ENCODE measurements at places on chromosomes 12 and 14.

DNA sequence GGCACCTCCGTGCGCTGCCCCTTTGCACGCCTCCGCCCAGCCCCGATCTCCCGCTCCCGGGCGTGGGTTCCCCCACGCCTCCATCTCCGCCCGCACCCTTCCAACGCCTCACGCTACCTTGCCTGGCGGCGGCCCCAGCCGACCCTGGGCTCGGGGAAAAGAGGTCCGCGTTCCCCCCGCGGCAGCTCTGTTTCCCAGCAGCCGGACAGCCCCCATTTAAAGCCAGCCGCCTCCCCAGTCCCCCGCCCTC, at the start of gene PRIMA1:
PRIMA1 (minus strand) TSS at position 193 of the 250 bp plus-strand sequence. CDS start 767 bp downstream, outside the sequence.
- no peak for DNase-seq

DNA sequence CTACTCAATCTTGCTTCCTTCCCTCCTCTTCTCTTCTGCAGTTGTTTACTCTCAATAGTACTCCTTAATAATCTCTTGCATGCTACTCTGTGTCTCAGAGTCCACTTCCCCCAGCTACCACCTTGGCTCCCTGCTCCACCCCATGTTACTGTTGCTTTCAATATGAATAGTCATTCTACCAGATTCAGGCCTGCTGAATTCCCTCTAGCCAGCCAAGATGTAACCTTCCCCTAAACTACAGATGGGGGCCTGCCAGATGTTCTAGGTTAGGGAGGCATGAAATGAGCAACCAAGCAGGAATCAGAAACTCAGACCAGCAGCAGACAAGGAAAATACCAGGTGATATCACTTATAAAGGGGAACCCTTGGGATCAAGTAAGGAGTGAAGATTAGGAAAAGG, 392.1 kb upstream of the DDHD1 start:
- DNase-seq, result no peak

DNA sequence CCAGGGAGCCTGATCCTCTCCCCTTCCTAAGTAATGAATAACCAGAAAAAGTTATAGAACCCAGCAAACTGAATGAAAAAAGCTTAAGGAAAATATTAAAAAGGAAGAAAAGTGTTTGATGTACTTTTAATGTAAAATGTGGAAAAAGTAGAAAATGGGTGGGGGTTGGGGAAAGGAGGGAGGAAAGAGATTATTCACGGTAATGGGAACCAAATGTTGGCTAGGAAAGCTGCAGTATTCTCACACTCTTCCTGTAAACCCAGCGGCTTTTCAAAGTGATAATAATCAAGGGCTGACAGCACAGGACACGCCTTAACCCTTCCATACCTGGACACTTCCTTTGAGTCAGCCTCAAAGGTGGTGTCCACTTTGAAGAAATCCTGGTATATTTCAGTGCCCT, 139.2 kb downstream of the TGFB3 start:
- no peak for DNase-seq

DNA sequence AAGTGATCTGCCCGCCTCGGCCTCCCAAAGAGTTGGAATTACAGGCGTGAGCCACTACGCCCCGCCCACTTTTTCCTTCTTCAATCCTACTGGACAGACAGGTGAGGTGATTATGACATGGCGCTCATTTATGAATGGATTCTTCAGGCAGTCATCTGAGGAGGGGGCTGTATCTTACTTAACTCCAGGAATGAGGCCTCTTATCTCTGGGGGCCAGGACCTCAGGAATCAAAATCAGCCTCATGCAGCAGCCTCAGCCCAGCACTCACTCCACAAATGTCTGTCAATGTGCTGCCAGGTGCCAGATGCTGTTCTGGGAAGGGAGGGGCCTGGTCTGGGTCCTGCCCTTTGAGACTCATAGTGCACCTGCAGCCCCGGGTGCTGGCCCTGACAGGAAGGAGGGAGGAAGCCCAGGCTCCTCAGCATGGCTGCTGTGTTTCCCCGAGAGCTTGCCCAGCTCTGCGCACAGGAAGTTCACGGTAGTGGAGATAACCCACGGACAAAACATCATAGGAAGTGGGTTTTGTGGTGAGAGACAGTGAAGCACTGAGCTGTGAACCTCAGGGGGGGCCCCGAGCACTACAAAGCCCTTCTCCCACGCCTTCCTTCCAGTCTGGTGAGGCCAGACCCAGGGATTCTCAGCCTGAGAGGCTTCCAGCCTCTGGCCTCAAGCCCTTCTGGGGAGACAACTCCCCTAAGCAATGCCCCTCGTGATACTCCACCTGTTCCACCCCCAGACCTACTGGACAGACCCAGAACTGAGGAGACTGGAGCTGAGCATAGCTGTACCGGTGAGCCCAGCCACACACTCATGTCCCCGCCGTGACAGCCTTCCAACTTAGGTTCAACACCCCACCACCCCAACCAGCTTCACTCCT, 22.3 kb downstream of the GALNT6 start:
- peak; percentile 90 for DNase-seq

DNA sequence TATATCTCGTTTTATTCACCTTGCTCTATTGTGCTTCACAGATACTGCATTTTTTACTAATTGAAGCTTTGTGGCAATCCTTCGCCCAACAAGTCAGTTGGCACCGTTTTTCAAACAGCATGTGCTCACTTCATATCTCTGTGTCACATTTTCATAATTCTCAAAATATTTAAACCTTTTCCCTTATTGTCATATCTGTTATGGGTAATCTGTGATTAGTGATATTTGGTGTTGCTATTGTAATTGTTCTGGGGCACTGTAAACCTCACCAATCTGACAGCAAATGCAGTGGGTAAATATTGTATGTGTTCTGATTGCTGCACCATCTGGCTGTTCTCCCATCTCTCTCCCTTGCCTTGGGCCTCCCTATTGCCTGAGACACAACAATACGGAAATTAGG, 191.3 kb downstream of the BTG1 start:
- no peak for DNase-seq

DNA sequence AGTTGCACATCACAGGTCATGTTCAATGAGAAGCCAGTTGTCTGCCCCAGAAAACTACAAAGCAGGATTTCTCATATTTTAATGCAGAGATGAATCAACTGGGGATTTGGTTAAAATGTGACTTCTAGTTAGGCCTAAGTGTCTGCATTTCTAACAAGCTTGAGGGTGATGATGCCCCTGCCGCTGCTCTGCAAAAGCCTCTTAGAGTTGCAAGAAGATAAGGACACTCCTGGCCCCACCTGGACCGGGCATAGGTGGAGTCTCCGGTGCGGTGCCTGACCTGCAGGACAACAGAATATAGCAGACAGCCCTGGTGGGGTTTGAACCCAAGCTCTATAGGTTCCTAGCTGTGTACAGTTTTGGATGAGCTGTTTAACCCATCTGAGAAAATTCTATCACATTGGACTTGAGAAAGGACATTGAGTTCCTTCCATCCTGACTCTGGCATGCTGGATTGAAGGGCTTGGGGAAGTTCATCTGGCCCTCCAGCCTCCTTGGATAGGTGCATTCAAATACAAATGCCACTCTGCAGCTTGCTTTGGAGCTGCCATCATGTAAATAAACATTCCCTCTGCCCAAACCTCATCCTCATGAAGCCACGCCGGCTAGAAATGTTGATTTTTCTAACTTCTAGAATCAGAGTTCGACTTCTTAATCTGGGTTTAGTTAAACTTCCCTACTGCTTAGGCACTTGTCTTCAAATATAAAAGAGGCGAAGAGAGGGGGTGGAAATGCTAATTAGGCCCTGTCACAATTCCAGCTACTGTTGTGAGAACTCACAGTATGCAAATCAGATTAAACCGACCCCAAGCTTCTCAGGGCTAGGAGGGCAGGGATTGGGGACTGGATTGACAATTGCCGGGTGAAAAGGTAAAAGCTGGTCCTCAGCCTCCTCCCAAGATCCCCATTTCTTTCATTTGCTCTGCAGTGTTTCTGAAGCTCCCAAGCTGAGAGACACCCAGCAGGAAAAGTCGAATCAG, 1225.6 kb downstream of the VRK1 start:
- no peak for DNase-seq

- no peak for DNase-seq
Measured at GRCh38 chr12:20055856-20056255, 312.5 kb upstream of the PDE3A start.

DNA sequence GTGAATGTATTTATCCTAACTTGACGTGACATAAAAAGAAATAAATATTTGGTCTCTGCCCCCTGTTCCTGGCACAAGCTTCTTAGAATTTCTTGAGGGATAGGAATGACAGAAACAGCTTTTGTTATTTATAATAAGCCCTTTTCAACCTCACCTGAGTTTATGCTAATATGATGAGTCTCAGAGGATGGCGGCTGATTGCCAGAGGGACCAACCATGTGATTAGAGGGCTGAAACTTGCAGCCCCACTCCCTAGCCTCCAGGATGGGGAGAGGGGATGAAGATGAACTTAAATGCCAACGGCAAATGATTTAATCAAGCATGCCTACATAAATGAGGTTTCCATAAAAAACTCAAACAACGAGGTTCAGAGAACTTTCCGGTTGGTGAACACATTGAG, 42.9 kb downstream of the DNAI7 start:
- DNase-seq, result no peak

DNA sequence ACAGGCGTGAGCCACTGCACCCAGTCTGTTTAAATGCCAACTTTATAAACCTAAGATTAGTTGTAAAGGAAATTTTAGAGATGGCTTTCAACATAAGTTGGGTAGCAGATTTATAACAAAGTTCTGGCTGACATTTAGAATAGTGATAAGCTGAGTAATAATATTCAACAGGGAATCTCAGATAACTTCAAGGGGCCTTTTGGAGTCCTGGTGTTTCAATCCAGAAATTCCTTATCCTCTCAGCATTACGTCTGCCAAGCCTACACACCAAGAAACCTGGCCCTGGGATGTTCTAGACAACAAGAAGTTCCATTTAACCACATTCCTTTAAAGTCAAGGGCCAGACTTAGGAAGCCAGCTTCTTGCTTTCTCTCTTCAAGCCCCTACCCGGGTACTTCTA, 59.5 kb upstream of the DYRK2 start:
- no peak for DNase-seq

GRCh38 chr14:100332797-100333196, 9.7 kb downstream of the SLC25A47 start:
- DNase-seq, result no peak

- no peak for DNase-seq
Measured at GRCh38 chr14:71675126-71675899, 256.9 kb upstream of the RGS6 start.

- no peak for DNase-seq
Measured at GRCh38 chr14:102630405-102630804, 38.0 kb downstream of the RCOR1 start.

GRCh38 chr14:70814466-70814865, 5.2 kb upstream of the MAP3K9 start:
- DNase-seq, result no peak

DNA sequence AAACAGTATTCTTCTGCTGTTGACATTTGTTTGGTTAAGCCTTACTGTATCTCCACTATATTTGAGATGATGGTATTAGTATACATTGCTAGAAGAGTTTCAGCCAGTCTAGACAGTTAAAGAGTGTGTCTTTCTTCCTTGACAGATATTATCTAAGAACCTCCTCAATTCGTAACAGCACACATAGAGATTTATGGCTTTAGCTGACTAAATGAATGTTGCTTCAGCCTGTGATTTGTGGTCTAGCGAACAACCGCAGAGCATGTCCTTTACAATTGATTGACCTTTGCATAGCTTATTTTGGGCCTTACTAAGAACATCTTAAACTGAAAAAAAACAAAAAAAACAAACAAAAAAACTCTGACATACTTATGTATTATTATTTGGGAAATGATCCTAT, 122.2 kb downstream of the DAAM1 start:
- DNase-seq, result no peak

DNA sequence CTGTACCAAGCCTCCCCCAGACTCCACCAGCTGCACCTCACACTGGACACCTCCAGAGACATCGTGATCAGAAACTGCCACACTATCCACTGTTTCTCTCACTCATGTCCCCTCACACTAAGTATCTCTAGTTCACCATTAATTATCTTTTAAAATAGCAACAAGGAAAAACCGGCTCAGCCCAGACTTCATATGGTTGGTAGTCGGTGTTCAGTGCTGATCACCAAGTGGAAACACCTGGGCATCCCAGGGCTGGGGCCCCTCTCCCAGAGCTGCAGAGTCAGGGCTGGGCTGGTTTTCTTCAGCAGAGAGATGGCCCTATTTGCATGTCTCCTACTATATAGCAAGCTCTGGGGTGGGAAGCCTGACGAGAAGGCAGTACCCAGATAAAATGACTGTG, 1140.0 kb downstream of the TMEM121 start:
- DNase-seq, result no peak

DNA sequence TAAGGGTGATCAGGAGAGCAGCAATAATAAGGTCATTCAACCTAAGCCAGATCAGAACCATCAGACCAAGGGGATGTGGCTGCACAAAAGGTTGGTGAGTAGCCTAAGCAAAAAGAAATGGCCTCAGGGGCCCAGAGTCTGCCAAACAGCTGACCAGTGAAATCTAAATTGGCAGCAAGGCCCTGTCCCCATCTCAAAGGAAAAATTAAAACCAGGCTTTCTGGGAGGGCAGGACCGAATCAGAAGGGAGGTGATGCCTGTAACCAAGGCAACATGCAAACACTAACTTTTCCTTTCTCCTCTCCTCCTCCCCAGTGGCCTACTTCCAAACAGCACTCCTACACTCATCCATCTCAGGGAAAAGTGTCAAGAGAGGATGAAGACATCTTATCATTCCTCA, 256.4 kb downstream of the NUAK1 start:
- DNase-seq, result no peak

- DNase-seq, result no peak
Measured at GRCh38 chr12:64522316-64522715, 70.4 kb downstream of the TBK1 start.

- no peak for DNase-seq
Measured at GRCh38 chr12:91059211-91059610, 1.4 kb upstream of the KERA start.

DNA sequence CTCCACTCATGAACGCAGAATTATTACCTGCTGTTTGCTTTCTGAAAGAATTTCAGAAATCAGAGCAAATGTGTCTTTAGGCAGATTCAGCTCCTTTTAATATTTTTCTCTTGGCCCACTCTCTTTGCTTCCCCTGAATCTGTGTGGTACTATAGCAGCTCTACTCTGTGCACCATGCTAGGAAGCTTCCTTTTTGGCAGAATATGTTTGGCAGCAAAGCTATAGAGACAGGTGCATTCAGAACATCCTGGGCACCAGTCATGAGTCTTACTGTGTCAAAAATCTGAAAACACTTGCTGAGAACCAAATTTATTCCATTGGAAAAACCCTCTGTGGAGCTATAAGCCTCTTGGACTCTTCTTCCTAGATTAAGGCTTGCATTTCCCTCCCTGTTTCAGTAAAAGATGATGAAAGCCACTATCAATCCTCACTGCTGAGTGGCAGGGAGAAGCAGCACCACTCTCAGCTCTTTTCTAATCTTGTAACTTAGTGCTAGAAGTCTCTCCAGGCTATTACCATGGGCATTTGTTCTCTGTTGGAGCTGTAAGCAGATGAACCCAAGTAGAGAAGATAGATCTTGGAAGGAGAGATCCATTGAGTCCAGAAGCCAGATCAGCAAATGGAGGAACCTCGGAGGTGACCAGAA, 18.2 kb downstream of the CIPC start:
- DNase-seq, result no peak

DNA sequence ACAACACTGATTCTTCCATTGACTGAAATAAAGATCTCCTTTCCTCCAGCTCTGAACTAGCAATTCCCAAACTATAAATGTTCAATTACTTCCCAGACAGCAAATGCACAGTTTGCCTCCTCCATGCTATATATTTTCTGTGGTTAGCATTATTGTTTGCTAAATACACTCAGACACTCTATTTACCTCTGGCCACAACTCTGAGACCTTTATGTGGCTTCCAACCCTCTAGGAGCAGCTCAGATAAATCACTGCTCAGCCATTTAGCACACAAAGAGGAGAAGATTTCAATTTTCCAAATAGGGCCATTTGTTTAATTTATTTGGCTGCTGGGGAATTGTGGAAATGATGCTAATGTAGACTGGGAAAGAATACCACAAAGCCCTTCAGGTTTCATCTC, 202.0 kb downstream of the SPTSSA start:
- no peak for DNase-seq
